ENCODE measurements at places on chromosomes 11 and 22. TPM values are rescaled to one million over a fixed set of nuclear protein-coding genes. Genes with fewer than 3 reads are reported as not detected.

- H3K4me3 ChIP-seq, result no peak overlapping the region
- peaks cover 15% of the 10 kb centered on the region for H3K4me1 ChIP-seq
- no peak for DNase-seq
- no peaks in the 10 kb centered on the region for H3K36me3 ChIP-seq
- no peak overlapping the region for H3K27ac ChIP-seq
- H3K27me3 ChIP-seq, result no peaks in the 10 kb centered on the region
Measured at GRCh38 chr11:8330896-8331295, 67.2 kb upstream of the LMO1 start.

- no peaks in the 10 kb centered on the region for H3K27me3 ChIP-seq
- DNase-seq, result no peak
- no peaks in the 10 kb centered on the region for H3K4me1 ChIP-seq
- H3K4me3 ChIP-seq, result no peak overlapping the region
Measured at GRCh38 chr11:120718171-120718570, 206.6 kb downstream of the GRIK4 start.

- no peaks in the 10 kb centered on the region for H3K36me3 ChIP-seq
- H3K4me1 ChIP-seq, result no peaks in the 10 kb centered on the region
- H3K4me3 ChIP-seq, result no peak overlapping the region
- no peaks in the 10 kb centered on the region for H3K27me3 ChIP-seq
- H3K27ac ChIP-seq, result no peak overlapping the region
Measured at GRCh38 chr22:49678137-49678841, 149.4 kb downstream of the BRD1 start.

CSF2RB gene
- 7.4 TPM for total RNA-seq

LSP1 gene
- total RNA-seq, result 36.9 TPM

EMID1 gene
- 4.5 TPM for total RNA-seq

Data from tibial nerve (tissue), 4 donors.